ENCODE measurements at places on chromosomes 1 and 21.

GRCh38 chr1:153245466-153245865 is 14.0 kb upstream of the LORICRIN start:
- DNase-seq: no peak

DNA sequence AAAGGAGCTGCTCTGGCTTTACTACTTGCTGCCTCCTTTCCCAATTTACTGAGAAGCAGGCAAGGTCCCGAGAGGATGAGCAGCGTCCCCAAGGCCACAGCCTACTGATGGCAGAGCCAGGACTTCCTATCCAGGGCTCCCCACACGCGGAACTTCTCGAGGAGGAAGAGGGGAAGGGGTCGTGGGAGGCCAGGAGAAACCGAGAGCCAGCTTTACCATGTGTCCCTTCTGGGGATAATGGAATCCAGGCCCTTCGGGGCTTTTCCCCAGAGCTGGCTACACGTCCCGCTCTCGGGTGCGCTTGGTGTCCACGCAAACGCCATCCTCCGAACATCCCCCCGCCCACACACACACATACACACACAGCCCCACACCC is 4.3 kb upstream of the CCN1 start:
- no peak for DNase-seq

- DNase-seq: no peak
These were observed 155.8 kb downstream of the RYR2 start for GRCh38 chr1:237197470-237198425.

DNA sequence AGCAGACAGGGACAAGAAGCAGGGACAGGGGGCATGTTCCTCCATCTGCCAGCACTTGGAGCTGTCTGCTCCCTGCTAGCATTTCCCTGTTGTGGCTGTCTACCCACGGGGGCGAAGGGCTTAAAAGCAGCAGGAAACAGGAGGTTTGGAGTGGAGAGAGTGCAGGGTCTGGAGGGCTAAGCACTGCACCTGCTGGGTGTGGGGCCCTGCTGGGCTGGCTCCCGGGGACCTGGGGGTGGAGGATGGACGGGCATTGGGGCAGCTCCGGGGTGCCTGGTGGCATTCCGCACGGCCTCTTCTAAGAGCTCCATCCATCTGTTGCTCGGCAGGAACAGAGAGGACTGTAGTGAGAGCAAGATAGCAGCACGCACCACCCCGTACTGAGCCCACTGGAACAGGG is 21.2 kb downstream of the LRRC71 start:
- DNase-seq: no peak

- DNase-seq: no peak
These were observed 1510.3 kb downstream of the AMY1C start for GRCh38 chr1:105260001-105260400.

- no peak for DNase-seq
These were observed 3.9 kb downstream of the LAMB3 start for GRCh38 chr1:209648346-209648745.

DNA sequence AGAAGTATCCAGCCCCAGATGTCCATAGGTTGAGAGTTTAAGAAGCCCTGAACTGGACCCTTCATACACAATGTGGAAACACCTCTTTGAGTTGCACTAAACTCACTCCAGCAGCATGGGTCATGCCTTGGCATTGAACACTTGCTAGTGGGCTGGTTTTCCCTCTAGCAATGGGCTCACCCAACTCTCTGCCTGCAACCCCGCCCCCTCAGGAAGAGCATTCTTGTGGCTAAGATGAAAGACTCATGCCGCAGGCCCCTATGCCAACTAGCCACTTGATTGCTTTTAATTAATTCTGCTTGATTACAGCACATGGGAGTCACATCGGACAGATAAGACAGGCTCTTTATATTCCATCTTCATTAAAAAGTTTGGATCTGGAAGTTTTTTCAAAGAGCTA is 136.5 kb upstream of the GJB5 start:
- DNase-seq: no peak

GRCh38 chr1:151368393-151369301 is 3.9 kb downstream of the SELENBP1 start:
- no peak for DNase-seq

- DNase-seq: no peak
These were observed 138.4 kb upstream of the ZP4 start for GRCh38 chr1:238029126-238029525.

GRCh38 chr1:65630855-65631254 is 161.8 kb upstream of the PDE4B start:
- DNase-seq: no peak

DNA sequence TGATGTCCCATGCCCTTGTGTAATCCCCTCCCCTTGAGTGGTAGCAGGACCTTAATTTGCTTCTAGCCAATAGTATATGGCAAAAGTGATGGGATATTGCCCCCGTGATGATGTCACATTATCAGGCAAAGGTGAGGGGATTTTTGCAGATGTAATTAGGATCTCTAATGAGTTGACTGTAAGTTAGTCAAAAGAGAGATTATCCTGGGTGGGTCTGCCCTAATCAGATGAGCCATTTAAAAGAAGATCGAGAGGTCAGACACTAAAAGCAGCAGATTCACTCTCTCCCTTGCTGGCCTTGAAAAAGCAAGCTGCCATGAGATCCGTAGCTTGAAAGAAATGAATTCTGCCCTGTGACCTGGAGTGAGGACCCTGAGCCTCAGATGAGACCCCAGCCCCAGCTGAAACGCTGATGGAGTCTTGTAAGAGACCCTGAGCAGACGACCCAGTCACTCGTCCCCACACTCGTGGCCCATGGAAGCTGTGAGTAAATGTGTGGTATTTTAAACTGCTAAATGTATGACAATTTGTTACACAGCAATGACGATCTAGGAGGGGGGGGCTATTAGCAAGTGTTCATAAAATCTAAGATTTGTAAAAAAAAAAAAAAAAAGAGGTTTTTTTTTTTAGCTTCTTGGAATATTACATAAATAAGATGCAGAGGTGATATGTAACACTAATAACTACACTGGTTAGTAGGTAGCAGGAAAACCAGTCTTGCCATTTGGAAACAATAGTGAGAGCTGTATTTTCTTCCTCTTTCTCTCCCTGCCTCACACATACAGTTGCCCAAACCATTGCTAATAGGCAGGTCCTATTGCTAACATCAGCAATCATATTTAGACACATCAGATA is 50.3 kb upstream of the TARBP1 start:
- DNase-seq: no peak

DNA sequence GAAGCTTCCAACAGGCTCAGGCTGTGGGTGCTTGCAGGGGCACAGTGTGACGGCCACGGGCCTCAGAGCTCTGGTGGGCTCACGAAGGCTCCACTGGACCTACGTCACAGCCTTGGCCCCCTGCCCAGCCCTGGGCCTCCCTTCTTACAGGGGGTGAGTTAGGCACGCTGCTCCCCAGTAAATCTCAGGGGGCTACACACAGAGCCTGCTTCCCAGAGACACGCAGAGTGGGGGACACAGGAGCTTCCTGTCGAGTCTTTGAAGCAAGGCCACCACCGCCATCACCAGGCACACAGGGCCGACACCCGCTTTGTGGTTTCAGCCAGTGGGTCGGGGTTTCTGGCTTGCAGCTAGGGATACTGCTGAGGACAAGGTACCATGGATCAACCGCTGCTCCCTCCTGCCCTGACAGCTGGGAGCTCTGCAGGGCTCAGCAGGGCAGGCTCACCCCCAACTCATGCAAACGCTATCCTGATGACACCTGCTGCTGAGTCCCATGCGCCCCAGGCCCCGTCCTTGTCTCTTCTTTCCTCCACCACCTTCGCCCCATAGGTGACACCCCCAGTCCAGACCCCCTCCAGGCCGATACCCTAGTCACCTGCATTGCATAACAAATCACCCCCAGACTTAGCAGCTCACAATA is 5.5 kb upstream of the CFAP410 start:
- DNase-seq: no peak

- no peak for DNase-seq
These were observed 369.7 kb downstream of the DPYD start for GRCh38 chr1:97551113-97551512.

DNA sequence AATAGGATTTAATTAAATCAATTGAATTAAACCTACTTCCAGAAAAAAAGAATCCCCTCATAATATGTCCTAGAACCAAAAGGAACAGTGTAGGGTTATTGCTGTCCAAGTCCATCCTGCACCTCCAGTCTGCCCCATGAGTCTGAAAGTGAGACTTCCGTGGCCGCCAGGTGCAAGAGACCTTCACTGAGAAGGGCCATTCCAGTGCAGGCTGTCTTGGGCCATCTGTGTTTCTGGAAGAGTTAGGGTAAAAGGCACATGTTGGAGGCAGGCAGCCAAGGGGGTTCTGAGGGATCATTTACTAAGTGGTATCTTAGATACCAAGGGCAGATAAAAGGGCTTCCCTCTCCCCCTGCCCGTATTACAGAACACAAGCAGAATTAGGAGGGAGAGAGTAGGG is 31.0 kb downstream of the UBE2T start:
- DNase-seq: no peak

DNA sequence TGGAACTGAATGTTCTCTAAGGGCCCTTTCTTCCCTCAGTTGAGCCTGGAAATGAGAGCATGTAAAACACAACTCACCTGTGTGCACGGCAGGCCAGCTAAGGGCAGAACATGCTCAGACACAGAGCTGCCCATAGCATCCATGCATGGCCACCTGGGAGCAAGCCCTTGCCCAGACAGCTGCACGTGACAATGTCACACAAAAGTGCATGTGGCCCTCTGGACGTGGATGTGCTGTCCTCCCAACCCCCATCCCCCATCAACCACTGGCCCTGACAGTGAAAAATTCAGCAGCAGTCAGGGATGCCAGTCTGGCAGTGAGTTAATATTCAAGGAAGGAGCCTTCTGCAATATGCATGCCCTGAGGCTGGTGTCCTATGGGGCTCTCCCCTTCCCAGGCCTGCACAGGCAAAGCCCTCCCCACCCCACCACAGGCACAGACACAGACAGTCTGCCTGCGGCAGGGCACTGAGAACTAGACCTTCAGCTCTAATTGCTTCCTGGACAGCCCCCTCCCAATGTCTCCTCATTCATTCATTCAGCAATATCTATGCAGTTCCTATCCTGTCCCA is 14.6 kb upstream of the COL16A1 start:
- no peak for DNase-seq

GRCh38 chr1:201781437-201781836 is 47.5 kb upstream of the IPO9 start:
- DNase-seq: no peak

GRCh38 chr1:148318904-148319242 is 164.2 kb downstream of the PPIAL4G start:
- no peak for DNase-seq

- DNase-seq: no peak
These were observed 28.6 kb downstream of the ATP8B2 start for GRCh38 chr1:154353966-154354365.

DNA sequence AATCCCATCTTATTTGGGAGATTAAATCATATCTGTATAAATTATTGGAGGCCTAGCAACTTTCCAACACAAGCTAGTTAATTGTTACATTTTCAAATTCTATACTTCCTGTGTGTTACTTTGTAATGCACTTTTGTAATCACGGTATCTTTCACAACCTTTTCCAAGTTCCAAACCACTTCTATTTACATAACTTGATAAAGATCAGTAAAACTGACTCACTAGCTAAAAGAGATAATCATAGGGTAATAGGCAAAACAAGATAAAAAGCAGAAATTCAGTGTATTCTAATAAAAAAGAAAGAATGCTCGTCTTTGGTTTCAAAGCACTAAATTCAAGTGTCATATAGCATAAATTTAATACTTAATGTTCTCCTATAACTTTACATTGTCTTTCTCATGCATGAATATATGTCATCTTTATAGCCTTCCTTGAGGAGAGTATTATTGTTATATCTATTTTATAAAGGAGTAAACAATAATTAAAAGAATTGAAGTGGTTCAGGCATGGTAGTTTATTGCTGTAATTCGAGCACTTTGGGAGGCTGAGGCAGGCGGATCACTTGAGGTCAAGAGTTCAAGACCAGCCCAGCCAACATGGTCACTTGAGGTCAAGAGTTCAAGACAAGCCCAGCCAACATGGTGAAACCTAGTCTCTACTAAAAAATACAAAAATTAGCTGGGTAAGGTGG is 66.4 kb downstream of the RGS13 start:
- no peak for DNase-seq

DNA sequence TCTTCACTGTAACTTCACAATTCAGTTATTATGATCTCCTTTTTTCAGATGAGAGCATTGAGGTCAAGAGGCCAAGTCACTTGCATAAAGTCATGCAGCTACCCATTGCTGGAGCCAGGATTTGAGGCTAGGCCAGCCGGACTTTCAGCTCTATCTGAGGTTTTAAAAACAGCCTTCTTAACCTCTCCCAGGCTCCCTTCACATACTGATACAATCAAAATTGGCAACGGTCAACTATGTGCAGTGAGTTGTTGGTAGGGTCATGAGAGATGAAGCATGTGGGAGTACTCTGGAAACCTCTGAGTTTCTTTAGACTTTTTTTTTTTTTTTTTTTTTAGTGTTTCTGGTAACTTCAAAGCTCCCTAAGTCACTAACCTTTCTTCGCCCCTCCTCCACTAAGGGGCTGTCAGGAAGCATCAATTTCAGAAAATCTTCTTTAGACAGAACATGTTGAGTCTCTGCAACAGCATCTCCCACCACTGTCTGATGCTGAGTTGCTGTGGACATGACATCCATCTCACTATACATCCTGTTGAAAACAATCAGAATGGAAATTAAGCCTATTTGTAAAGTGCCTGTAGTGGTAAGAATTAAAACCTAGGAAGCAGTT is 201.8 kb downstream of the SIPA1L2 start:
- no peak for DNase-seq

DNA sequence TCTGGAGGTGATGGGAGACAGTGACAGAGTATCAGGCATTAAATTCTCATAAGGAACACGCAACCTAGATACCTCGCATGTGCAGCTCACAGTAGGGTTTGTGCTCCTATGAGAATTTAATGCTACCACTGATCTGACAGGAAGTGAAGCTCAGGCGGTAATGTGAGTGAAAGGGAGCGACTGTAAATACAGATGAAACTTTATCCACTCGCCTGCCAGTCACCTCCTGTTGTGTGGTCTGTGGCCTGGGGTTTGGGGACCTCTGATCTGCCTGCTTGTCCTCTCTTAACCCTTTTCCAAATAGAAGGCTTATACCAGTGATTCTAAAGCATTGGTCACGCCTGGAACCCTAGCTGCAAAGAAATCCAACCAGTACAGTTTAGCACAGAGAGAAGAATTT is 15.3 kb downstream of the GABPA start:
- DNase-seq: no peak

DNA sequence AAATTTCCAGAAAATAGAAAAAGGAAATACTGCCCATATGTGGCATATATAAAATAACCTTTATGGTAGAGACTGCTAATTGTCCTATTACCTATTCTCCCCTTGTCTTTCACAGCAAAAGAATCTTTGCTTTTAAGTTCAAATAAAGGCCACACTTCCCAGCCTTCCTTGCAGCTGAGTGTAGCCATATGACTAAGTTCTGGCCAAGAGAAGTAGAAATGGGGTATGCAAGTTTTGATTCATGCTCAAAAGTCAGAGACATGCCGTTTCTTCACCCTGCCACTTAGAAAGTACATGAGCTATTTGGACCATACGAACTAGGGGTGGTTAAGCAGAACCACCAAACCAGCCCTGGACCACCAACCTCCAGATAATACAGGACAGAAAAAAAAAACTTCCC is 18.3 kb upstream of the S100A2 start:
- no peak for DNase-seq

Data from stimulated activated CD8-positive, alpha-beta memory T cell treated with anti-CD3 and anti-CD28 coated beads, Interleukin-7, amount 100 ng/mL, for 1 hour (primary cell).